Stimulated activated CD4-positive, alpha-beta T cell treated with anti-CD3 and anti-CD28 coated beads, TNF-alpha, amount 100 ng/mL, for 24 hours (primary cell): ENCODE measurements at places on chromosomes 12 and 14.

DNA sequence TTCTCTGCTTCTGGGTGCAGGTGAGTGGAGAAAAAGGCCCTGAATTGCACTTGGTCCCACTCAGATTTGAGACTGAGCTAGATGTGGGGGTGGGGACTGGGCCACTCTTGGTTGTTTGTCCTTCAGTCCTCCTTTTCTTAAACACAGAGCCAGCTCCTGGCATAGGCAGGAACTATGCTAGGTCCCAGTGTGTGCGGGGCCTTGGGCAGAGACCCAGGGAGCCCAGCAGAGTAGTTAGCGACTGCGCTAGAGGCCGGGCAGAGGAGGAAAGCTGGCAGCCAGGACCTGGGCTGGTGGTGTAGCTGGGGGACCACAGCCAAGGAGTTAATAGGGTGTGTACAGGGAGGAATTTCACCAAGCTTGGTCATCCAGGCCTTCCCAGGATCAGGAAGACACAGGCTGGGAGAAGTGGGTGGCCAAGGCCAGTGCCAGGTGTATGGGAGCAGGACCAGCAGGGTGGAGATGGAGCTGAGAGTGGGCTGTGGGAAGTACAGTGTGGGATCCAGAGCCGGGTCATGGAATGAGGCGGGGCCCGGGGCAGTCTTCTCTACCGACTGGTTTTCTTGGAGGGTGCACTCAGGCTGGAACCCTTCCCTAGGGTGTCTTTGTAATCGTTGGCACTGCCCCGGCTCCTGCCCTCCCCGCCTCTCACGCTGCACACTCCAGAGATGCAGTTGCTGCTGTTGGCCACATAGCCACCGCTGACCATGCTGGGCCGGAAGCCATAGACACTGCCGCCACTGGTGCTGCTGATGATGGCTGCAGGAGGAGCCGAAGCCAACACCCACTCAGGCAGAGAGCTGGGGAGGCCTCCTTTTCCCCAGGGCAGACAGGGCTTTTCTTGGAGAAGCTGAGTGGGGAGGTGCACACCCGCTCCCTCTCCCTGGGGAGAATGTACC is 8.7 kb downstream of the KRT71 start:
- no peak for DNase-seq

GRCh38 chr14:33866425-33867088 is 84.3 kb downstream of the EGLN3 start:
- no peak for DNase-seq

GRCh38 chr12:45732250-45732649 is 2.7 kb downstream of the ARID2 start:
- DNase-seq: no peak

DNA sequence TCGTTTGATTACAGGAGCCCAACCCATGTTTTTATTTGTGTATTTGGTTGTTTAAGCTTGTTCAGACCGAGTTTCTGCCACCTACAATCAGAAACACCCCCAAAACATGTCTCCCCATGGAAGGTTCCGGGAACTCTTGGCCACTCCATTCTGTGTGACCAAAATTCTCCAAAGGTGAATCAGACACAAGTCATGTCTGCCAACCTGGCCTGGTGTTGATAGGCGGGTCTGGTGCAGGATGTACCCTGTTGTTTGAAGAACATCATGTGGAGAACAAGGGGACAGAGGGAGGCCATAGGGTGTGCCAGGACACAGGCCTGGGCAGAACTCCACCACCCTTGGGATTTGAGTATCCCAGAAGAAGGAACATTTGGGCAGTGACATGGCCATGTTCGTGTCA is 147.1 kb upstream of the MYL2 start:
- DNase-seq: no peak

- DNase-seq: no peak
Measured at GRCh38 chr14:81324011-81324410, 76.1 kb downstream of the STON2 start.

GRCh38 chr12:94614288-94614721 is 36.1 kb downstream of the TMCC3 start:
- no peak for DNase-seq

DNA sequence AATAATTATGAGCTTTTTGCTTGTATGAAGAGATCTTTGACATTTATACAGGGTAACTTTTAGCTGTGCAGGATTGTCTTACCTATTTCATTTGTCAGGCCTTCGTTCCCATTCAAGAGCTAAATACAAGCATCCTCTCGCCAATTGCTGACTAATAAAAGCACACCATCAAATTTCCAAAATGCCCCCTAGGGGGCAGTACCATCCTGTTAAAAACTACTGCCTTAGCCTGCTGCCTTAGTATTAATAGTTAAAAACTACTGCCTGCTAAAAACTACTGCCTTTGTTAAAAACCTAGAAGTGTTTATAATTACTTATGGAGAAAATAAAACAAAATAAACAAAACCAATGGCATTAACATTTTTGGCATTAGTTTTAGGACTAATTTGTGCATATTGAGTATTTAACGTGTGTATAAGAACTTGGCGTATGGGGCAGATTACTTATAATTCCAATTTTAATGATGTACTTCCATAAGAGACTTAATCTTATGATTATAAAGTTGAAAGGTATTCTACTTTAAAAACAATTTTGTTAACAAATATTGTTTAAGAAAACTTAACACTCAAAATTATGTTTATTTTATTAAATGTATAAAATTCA is 3.0 kb upstream of the IFI27L2 start:
- peak; percentile 40 for DNase-seq

GRCh38 chr14:34665785-34666435 is 36.0 kb upstream of the SNX6 start:
- DNase-seq: no peak

GRCh38 chr12:20210621-20211215 is 157.6 kb upstream of the PDE3A start:
- DNase-seq: no peak

DNA sequence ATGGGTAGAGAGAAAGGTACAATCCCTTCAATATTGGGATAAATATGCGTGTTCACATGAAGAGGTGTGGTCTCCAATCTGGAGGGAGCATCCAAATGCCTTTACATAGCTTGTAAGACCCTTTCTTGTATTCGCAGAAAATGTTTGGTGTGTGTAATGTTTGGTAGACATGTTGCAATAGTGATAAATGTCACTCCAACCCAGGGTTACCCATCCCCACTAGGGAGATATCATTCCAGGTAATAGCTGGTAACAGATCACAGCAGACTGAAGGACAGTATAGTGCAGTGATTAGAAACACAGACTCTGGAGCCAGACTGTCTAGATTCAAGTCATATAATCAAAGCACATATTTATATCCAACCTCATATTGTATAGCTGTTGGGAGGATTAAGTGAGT is 733.6 kb upstream of the TBX3 start:
- DNase-seq: no peak

DNA sequence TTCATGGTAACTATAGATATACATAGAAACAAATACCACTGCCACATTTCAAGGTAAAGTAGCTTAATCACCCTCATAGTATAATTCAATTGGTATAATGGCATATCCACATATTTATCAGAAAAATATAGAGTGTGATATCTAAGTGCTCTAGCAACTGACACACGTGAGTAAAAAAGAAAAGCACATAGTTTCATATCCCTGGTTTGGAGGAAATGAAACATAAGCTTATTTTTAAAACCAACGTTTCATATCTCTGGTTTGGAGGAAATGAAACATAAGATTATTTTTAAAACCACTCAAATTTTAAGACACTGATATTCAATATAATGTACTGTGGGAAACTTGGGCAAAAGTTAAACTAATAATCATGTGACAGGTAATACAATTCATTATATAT is 2.1 kb downstream of the OR6C70 start:
- DNase-seq: no peak

GRCh38 chr12:131836714-131837397 is 8.7 kb downstream of the MMP17 start:
- no peak for DNase-seq

GRCh38 chr12:19002216-19002615 is 127.3 kb upstream of the PLEKHA5 start:
- no peak for DNase-seq

DNA sequence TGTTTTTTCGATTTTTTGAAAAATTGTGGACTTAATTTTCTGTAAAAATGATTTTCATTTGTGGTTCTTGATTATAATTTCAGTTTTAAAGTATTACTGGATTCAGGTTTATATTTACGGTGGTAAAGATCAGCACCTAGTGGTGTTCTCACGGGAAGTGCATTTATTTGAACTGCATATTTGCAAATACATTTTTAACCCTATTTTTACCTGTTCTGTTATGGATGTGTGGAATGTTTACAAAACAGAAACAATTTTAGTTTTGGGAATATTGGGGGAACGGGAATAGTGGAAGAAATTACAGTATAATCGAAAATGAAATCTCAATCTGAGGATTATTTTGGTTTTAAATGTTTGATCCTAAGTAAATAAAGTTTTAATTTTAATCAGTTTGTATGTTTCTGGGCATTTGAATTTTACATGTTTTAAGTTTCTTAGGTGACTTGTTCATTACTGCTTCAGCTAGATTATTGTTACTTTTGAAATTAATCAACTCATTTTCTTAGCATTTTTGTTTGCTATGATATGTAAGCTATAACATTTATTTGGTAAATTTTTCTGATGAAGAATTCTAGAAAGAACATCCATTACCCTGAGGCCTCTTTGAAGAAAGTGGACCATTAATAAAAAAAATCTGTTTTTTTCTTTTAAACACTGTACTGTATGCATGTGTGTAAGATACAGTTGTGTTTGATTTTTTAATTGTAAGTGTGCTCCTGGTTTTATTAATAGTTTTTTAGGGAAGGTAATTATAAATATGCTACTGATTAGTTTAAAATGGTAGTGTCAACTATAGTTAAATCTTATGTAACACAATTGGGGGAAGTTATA is 942 bp downstream of the ATF7IP start:
- no peak for DNase-seq

GRCh38 chr12:14396071-14396470 is 30.6 kb downstream of the ATF7IP start:
- DNase-seq: no peak

- no peak for DNase-seq
Measured at GRCh38 chr14:105165134-105165704, 3.4 kb downstream of the JAG2 start.

GRCh38 chr14:102586420-102587104 is 5.9 kb upstream of the RCOR1 start:
- DNase-seq: no peak

GRCh38 chr14:98120831-98121464 is 1151.0 kb downstream of the BCL11B start:
- DNase-seq: no peak

- DNase-seq: peak; percentile 61
Measured at GRCh38 chr12:109981311-109981710, 14.9 kb downstream of the GIT2 start.

- DNase-seq: no peak
Measured at GRCh38 chr14:64645220-64645892, 58.9 kb upstream of the PLEKHG3 start.

DNA sequence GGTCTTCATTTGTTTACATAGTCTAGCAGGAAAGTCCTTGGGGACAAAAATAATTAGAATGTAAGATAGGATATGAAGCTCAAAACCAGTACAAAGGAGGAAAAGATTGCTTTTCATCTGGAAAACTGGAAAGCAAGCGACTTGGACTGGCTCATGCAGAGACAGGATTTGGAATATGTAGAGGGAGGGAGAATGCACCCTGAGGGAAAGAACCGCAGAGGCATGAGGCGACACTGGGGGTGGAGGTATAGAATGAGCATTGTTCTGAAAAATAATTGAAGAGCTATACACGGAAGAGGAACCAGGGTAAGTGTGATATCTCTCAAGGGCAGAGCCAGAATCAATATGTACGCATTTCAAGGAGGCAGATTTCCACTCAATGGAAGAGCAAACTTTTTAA is 85.5 kb downstream of the PLEKHG3 start:
- no peak for DNase-seq

- no peak for DNase-seq
Measured at GRCh38 chr12:1844661-1845409, 24.5 kb downstream of the LRTM2 start.
